Fibroblast of lung (primary cell): ENCODE measurements at places on chromosomes 11 and 22. TPM values are rescaled to one million over a fixed set of nuclear protein-coding genes. Genes with fewer than 3 reads are reported as not detected.

TMEM132A gene
- 13.2 and 20.8 TPM in 2 replicates for total RNA-seq

ANO1 gene
- 0.26 and 0.99 TPM in 2 replicates for total RNA-seq

BRD1 gene
- total RNA-seq: 23.9 and 26.6 TPM in 2 replicates

HMOX1 gene
- total RNA-seq: 137 and 243 TPM in 2 replicates

AIFM3 gene
- 1.3 and 2.0 TPM in 2 replicates for total RNA-seq
